Esophagus squamous epithelium (tissue), 5 donors: ENCODE measurements at places on chromosomes 12 and 14. TPM values are rescaled to one million over a fixed set of nuclear protein-coding genes. Genes with fewer than 3 reads are reported as not detected.

DNA sequence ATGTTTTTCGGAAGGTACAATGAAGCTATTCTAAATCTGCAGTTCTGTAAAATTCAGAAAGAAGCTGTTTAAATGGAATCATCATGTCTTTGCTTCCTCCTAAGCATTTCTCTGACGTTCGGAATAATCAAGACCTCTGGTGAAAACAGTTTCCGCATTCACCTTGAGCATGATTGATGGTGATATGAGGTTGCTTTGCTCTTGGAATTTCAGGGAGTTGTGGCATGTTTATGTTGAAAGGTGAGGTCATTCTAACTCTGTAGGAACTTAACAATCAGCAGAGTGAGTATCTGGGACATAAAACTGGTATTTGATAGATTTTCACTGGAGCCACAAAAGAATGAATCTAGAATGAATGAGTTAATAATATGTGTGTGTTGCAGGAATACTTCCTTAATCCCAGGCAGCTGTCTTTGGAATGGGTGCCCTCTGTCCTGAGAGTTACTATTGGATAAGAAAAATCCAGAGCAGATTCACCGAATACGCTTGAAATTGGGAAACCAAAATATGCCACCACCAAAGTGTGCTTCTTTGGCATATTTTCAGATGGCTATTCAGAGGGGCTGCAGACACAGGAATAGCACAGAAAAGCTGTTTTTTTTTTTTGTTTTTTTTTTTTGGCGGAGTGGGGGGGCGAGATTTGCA lies 599.1 kb downstream of the CCER1 start:
- no peaks in the 10 kb centered on the region for H3K36me3 ChIP-seq
- H3K27ac ChIP-seq = no peak overlapping the region
- H3K27me3 ChIP-seq = no peaks in the 10 kb centered on the region
- no peak overlapping the region for H3K4me3 ChIP-seq

DNA sequence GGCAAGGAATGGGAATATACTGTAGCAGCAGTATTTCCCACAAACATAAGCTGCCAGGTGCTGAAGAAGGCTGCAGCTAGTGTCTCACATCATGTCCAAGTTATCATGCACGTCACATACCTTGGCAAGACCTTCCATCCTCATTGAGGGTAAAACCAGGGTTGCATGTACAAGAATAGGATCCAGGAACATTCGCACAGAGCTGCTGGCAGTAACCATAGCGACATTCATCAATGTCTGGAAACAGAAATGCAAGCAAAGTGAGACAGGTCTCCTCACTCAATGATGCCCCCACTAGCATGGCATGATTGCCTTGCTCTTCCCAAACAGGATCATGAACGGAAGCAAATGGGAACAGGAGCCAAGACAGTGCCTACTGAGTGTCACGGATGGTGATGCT lies 23.8 kb upstream of the TC2N start:
- H3K27ac ChIP-seq = peak overlapping the region; percentile 6
- H3K4me1 ChIP-seq = peaks cover 10% of the 10 kb centered on the region
- DNase-seq = no peak
- no peaks in the 10 kb centered on the region for H3K27me3 ChIP-seq
- no peaks in the 10 kb centered on the region for H3K36me3 ChIP-seq

The TAS2R19 gene
- 1.2 TPM for total RNA-seq

DNA sequence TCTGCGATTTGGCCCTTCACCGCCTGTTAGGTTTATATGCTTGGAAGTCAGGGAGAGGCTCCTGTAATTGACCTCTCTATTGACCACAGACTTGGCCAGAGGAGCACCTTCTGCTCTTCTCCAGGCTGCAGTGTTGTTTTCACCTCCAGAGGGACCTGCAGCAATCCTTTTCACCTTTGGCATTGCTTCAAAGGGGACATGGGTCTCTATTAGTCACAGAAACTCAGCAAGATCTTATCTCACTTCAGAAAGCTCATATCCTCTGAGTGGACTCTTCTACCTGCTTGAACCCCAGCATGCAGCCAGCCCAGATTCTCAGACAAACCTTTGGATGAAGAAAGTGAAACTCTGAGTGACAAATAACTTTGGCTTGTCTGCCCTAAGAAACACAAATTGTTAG lies 339.3 kb downstream of the NRXN3 start:
- DNase-seq = no peak
- no peak overlapping the region for H3K4me3 ChIP-seq
- no peaks in the 10 kb centered on the region for H3K36me3 ChIP-seq
- H3K27ac ChIP-seq = no peak overlapping the region
- H3K4me1 ChIP-seq = no peaks in the 10 kb centered on the region
- H3K27me3 ChIP-seq = no peaks in the 10 kb centered on the region

DNA sequence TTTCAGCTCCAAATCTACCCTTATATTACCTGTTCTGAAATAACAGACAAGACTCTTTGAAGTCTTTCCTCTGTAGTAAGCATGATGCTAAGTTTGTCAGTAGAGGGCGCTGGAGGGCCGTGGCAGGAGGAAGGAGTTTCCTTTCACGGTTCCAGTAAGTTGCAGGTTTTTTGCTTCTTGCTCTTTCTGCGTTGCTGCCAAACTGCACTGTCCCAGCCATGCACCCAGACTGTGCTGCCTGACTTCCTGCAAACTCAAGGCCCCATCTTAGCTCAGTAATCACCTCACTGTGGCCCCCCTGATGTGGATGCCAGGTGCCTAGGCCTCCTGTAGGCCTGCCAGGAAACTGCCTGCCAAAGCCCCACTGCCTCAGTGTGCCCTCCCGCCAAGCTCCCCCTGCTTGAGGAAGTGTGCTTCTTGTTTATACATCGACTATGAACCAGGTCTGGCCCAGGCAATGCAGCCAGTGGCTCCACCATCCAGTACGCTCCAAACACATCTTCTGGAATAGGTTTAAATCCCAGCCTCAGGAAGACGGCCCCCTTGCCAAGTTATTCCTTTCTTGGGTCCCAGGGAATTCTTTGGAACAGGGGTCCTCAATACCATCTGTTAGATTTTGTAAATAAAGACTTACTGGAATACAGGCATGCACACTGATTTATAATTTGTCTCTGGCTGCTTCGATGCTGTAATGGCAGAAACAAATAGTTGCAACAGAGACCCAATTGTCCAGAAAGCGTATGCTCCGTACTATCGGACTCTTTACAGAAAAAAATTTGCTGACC lies 193.7 kb upstream of the LRIG3 start:
- no peak overlapping the region for H3K4me3 ChIP-seq
- H3K27ac ChIP-seq = no peak overlapping the region
- H3K4me1 ChIP-seq = no peaks in the 10 kb centered on the region
- no peak for DNase-seq
- no peaks in the 10 kb centered on the region for H3K27me3 ChIP-seq

DNA sequence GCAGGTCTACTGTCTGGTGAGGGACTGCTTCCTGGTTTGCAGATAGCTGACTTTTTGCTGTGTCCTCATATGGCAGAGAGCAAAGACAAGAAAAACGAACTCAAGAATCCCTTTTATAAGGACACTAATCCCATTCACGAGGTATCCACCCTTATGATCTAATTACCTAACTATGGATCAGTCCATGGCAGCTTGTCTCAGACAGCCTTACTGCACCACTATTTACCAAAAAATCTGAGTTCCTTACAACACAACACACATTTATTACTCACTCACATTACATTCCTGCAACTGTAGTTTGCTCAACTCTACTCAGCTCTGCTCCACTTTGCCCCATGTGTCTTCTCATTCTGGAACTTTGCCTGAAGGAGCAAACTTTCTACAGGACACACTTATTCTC lies 10.1 kb upstream of the SLC6A15 start:
- no peaks in the 10 kb centered on the region for H3K27me3 ChIP-seq
- no peak for DNase-seq
- no peak overlapping the region for H3K4me3 ChIP-seq
